ENCODE measurements at places on chromosomes 2 and 18.

- DNase-seq, result no peak
Measured at GRCh38 chr2:20455076-20455587, 8.3 kb downstream of the RHOB start.

- no peak for DNase-seq
Measured at GRCh38 chr2:196131949-196132925, 39.1 kb downstream of the STK17B start.

DNA sequence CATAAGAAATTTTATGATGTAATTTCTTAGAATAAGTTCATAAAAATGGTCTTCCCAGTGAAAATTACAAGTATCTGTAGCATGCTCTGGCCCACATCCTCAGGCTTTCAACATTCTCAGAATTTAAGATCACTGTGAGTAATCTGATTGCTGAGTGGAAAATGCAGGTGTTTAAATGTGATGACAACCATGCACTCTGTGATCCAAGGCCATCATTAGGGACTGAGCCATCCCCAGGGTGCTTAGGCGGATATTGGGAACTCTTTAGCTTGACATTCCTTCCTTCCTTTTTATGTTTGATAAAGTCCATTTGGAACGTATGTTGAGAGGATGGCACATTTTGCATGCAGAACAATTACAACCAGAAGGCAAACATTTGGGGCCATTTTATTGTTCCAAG lies 95.5 kb downstream of the ARL4C start:
- DNase-seq, result no peak

DNA sequence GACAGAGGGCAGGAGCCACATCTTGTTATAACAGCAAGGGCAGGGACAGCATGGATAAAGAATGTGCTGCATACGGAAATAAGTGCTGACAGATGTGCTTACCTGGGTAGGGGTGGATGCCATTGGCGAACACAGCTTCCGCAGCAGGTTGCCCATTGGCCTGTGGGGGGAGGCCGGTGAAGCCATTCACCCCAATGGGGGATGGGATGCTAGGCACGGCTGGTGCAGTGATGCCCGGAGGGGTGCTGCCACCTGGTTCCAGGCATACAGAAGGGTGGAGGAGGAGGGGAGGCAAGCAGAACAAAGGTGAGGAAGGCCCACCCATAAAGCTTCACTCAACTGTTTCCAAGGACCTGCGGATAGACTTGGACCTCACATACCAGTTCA lies 294.9 kb downstream of the CELF4 start:
- no peak for DNase-seq

DNA sequence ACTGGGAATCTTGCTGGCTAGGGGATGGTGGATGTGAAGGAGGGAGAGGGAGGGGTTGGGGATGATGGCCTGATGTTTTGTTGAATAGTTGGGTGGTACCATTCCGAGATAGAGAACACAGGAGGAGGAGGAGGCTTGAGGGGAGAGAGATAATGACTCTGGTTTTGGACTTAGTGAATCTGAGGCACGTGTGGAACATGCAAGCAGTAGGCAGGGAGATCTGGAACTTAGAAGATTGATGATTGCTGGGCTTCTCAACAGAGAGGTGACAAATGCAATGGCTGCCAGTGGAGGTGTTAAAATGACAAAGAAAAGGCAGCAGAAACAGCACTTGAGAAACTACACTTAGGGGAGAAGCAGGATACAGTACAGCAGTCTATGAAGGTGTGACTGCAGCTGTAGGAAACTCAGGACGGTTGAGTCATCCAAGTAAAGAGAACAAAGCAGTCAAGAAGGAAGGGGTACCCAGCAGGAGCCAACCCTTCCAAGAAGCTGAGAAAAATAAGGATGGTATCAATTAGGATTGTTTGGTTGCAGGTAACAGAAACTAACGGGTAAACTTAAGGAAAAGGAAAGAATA lies 221.4 kb upstream of the FBXO11 start:
- DNase-seq, result no peak

DNA sequence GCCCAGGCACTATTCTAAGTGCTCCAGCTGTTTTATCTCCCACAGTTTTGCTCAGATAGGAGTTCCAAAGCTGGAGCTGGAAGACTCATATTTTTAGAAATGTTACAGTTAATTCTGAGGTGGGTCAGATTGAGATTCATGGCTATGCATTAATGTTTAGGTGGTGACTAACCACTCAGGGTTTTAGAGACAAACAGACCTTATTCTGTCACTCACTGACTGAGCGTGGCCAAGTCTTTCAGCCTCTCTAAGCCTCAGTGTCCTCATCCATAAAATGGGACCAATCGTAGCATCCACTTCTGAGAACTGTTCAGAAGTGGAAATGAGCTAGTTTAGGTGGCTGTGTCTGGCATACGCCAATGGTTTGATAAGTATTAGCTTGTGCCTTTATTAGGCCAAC lies 4.3 kb upstream of the CASP8 start:
- no peak for DNase-seq

DNA sequence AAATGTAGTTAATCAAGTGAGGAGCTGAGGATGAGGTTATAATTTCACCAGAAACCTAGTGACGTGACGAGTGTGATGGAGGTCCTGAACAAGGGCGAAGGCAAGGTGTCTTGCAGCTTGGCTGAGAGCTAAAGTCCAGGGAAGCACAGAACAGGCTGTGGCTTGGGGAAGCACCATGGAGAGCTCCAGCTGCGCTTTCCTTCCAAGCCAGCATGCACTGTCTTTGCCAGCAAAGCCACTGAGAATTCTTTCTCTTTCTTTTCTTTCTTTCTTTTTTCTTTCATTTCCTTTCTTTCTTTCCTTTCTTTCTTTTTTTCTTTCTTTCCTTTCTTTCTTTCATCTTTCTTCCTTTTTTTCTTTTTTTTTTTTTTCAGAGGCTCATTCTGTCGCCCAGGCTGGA lies 239.3 kb downstream of the FBXO15 start:
- DNase-seq, result no peak

Data from anterior cingulate cortex (tissue), 58 donors.